A172 (cell line): ENCODE measurements at places on chromosomes 4 and X. TPM values are rescaled to one million over a fixed set of nuclear protein-coding genes. Genes with fewer than 3 reads are reported as not detected.

RBM46 gene
- total RNA-seq: not detected in 2 replicates

GRCh38 chrX:45479196-45479834, 278.6 kb upstream of the DIPK2B start:
- DNase-seq: peak; percentile 84

ZAR1 gene
- total RNA-seq: not detected in 2 replicates

FAM9C gene
- total RNA-seq: not detected in 2 replicates

DNA sequence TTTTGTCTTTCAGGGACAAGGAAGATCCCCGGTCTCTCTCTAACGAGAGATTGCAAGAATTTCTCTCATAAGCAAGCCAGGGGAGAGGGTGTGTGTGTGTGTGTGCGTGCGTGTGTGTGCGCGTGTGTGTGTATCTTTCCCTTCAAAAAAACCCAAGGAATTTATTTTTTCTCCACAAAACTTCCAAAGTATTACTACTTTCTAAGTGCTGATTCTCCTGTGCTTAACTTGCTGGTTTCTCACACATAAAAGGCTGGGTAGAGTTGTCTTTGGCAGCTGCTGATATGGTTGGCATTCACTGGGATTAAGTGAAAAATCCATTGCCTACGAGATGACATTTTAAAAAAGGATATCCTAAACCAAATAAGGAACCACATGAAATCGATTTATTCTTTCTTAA, 435.7 kb downstream of the RAPGEF2 start:
- DNase-seq: no peak

DNA sequence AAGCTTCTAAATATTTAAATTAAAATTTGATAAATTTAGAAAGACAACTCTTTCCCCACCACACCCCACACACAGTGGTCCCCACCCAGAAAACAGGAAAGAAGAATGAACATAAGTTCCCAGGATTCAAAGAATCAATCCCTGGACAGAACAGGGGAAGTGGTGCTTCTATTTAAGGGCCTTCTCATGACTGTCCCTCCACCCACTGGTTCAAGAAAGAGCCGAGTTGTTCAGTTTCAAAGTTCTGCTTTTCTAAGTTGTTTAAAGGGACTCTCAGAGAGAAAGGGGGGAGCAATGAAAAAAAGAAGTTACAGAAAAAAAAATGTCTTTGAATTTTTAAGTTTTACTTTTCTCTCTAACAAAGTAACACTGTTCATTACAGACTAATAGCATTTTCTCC, 195.8 kb downstream of the PDGFC start:
- no peak for DNase-seq

GRCh38 chr4:37464373-37465128, 220.0 kb downstream of the NWD2 start:
- no peak for DNase-seq

- no peak for DNase-seq
Measured at GRCh38 chr4:26322346-26322745, 1.5 kb downstream of the RBPJ start.

DNA sequence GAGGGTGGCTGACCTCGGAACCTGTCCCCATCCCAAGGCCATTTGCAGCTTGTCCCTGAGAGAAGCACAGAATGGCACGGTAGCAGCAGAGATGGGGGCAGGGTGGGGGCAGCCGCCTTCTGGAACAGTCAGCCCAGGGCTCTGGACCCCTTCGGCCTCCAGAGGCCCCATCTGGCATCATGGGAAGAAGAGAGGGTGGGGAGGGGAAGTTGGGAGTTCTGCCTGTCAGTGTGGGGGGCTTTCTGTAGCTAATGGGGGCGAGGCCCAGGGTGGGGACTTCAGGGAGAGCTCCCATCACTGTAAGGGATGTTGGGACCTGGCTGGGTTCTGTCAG, 62.9 kb upstream of the ADRA2C start:
- no peak for DNase-seq

GRID2 gene
- total RNA-seq: not detected in 2 replicates

OSTC gene
- total RNA-seq: 183 and 432 TPM in 2 replicates

- no peak for DNase-seq
Measured at GRCh38 chr4:113006632-113007031, 42.8 kb upstream of the ANK2 start.

GRCh38 chr4:168631241-168632162, 134.7 kb downstream of the PALLD start:
- DNase-seq: no peak

TMSB15B gene
- total RNA-seq: 17.0 and 24.3 TPM in 2 replicates

LRAT gene
- not detected in 2 replicates for total RNA-seq
